Activated CD4-positive, alpha-beta T cell treated with anti-CD3 and anti-CD28 coated beads, Interleukin-2, amount 50 U/mL, for 24 hours (primary cell): ENCODE measurements at places on chromosomes 13 and 19.

GRCh38 chr13:32955881-32956594, 60.2 kb upstream of the KL start:
- DNase-seq = no peak

DNA sequence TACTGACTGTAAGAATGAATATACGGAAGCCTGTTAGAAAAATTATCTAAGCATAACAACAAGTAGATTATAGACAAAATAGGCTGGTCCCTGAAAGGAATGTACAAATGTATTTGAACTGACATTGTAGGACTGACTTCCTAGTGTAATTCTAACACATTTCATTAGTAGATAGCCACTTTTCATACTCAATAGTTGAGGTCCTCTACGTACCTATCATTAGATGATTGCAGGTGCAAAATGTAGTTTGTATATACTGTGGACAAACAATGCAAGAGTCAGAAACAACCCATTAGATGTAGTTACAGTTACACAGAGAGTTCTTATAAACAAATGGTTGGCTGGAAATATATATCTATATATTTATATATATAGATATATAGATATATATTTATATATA, 402.3 kb upstream of the SLITRK6 start:
- no peak for DNase-seq

DNA sequence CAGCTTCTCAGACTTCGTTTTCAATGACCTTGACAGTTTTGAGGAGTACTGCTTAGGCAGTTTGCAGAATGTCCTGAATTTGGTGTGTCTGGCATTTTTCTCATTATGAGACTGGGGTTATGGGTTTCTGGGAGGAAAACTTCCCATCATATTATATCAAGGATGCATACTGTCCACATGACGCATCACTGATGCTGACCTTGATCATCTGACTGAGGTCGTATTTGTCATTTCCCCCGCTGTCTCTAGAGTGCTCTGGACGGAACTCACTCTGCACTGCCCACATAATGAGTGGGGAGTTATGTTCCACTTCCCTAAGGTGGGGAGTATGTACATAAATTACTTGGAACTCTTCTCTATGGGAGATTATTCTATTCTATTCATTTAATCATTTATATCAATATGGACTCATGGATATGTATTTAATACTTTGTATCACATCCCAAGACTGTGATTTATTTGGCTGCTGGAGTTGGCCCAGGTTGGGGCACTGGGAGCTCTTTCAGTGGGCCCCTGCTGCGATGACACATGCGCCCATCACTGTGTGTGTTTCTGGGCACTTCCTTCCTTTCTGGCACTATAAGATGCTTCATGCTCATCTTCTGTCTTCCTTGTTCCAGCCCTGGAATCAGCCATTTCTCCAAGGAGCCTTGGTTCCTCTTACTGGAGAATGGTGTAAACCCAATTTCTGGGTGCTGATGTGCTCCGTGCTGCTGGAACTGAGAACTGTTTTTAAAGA, 138.6 kb downstream of the MIPEP start:
- DNase-seq = no peak

DNA sequence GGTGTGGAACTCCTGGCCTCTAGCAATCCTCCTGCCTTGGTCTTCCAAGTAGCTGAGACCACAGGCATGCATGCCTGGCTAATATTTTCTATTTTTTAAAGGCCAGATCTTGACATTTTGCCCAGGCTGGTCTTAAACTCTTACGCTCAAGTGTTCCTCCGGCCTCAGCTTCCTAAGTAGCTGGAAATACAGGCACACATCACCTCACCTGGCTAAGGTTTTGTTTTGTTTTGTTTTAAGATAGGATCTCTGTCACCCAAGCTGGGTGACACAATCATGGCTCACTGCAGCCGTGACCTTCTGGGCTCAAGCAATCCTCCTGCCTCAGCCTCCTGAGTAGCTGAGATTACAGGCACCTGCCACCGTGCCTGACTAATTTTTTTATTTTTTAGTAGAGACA, 5.5 kb upstream of the RLN3 start:
- DNase-seq = no peak

DNA sequence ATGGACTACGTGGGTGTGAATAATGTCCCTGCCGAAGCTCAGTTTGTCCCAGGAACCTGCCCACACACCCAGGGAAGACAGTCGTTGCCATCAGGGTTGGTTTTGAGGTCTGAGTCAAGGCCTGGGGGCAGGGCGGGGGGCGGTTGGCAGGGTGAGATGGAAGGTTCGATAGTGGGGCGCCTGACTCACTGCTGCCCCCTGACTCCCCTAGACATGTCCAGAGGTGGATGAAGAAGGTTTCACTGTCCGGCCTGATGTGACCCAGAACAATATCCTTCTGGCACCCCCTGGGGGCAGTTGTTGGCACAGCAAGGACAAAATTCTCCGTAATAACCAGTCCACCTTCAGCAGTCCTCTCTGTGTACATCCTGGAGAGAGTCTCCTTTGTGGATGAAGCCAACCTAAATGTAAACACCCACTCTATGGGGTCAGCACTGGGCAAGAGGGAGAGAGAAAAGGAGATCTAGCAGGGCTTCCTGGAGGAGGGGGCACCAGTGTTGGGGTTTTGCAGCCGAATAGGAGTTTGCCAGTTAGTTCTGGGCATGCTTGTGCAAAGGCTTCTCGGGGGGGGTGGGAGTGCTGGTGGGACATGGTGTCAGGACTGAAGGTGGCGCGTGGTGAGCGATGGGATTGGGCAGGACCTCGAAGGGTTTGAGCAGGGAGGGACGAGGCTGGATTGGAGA, 19.6 kb upstream of the B3GNT3 start:
- no peak for DNase-seq

DNA sequence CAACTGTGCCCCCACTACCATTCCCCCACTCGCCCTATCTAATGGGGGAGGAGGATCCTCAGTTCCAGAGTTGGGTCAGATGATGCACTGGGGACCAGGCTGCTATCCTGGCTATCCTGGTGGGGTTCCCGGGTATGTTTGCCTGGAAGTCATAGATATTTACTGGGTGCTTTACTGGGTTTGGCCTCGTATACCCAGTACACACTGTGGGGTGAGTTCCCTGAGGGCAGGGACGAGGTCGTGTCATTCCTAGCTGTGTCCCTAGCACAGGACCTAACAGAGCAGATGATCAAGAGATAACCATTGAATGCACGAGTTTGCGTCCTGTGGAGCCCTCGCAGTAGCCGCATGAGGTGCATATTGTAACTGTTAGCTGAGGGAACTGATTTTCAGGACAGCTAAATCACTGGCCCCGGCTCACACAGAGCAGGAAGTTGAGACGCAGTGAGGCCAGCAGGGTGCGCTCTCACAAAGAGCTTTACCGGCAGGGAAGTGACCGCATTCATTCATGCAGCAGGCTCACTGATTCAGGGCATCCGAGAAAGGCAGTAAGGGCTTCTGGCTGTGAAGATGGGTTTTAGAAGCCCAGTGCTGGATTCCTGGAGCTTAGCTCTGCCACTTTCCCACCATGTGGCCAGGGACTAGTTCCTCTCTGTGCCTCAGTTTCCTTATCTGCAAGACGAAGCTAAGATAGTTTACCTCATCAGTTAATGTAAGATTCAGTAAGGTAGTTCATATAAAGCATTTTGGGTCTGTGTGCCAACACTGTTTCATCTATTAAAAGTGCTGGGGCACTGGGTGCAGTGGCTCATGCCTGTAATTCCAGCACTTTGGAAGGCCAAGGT, 6.0 kb downstream of the RUVBL2 start:
- peak; percentile 47 for DNase-seq

DNA sequence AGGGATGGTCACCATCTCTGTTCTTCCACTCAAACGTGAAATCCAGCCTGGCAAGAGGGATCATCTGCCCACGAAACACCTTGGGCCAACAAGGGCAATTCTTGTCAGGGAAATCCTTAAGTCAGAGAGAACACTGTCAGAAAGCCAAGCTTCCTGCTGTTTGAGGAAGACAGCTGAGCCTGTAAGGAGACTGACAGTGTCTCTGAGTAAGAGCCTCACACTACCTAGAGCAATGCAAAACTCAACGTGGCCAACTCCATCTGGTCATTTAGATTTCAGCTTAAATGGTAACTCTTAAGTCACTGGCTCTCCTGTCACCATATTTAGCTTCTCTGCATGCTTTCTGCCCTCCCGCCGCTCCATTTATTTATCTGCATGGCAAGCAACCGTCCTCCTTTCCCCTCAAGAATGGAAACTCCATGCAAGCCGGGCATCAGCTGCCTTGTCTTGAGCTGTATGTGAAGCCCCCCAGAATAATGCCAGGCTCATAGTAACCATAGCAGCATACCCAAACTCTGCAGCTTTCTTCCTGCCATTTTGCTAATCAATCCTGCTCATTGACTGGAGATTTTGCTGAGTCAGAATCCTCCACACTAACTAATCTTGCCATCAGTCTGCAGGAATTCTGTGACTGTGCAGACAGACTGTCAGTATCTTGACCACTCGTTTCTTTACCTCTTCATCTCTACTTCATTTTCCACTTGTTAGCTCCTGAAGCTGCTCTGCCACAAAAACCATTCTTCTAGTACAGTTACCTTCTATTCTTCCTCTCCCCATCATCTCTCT, 159.8 kb downstream of the IRS2 start:
- no peak for DNase-seq

DNA sequence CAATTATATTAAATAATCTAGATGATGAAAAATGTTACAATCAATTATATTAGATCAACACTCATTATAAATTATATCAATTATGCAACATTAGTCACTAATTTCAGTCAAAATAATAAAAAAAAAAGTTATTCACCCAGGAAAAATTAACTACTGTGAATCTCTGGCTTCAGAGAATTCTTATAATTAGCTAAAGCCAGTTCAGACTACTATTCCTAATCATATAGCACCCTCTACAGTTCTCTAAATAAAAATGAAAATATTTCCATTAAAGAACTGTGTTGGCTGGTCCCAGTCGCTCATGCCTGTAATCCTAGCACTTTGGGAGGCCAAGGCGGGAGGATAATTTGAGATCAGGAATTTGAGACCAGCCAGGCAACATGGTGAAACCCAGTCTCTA, 33.0 kb downstream of the XPO4 start:
- no peak for DNase-seq

GRCh38 chr13:43725460-43725859, 61.3 kb downstream of the ENOX1 start:
- no peak for DNase-seq

DNA sequence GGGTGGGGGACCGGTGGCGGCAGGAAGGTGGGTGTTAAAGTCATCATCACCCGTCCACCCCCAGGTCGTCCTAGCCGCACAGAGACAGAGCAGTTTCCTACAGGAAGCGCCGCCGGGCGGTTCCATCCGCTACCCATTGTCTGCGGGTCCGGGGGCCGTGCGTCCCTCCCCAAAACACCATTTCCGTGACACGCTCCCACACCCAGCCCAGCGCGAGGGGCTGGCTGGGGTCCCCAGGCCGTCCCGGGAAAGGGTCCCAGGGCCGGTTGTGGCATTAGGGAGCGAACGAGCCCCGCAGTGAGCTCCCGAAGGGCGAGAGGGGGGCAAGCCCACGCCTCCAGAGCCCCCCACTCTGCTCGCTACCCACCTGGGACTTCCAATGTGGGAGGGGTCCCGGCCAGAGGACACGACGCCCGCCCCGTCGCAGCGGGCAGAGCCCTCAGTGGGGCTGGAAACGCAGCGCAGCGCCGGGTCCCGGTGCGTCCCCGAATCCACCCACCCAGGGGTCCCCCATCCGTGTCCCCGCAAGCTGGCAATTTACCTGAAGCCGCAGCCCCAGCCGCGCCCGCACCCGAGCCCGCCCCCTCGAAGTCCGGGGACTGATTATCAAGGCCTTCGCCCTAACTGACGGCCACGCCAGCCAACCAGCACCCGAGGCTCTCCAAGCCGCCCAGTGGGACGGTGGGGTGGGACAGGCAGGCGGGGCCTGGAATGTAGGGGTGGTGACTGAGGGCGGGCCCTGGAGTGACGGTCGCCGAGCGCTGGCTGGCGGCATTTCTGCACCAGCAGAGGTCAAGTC, at the start of gene KANK3:
KANK3 (minus strand) TSS at position 579 of the 799 bp plus-strand sequence. CDS start 5,434 bp downstream, outside the sequence.
- peak; percentile 89 for DNase-seq

DNA sequence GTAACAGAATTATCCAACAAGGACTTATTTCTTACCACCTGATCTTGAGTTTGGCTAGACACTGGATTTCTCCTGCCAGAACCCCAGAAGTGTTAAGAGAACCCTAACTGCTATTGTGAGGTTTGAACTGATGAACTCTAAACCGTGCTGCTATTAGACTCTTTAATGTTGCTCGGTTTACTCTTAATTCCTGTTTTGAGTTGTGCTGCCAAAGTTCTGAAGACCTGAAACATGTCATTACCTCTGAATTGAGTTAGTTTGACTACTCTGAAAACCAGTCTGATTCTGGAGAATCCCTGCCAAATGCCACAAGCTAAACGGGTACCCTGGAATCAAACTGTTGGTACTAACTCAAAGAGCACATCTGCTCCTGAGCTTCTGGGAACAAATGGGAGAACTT, 215.5 kb downstream of the KLF12 start:
- DNase-seq = no peak

DNA sequence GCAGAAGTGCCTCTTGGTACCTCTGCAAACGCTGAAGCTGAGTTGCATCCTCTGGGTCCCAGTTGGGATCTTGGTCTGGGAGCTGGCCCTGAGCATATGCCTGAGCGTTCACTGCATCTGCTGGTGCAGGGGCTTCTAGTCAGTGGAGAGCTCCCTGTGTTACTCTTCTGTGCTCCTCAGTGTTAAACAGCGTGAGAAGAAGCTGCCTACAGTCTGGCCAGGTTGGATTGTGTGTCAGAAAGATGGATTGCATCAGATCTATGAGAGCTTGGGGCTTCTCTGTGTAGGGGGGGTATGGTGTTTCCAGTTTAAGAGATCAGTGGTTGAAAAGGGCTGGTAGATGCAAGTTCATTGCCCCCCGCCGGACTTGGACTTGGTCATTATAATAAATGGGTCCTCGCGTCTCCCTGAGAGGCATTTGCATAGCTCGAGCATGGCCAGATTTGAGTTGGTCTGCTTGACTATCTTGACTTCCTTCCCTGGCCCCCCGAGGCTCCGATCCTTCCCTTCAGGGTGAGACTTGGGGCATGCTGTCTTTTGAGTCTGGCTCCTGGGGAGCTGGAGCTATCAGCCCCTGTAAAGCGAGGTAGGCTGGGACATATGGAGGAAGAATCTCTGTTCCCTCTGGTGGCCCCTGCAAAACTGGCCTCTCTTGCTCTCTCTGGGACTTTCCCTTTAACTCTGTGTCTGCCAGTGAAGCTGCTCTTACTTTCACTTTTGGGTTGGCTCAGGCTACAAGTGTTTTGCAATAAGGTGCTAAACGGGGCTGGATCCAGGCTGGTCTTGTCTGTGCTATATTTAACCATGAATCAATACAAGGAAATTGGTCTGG, 52.9 kb downstream of the OR10H4 start:
- no peak for DNase-seq

GRCh38 chr13:65892859-65893258, 1337.3 kb downstream of the PCDH9 start:
- no peak for DNase-seq

- no peak for DNase-seq
Observed at GRCh38 chr19:16473875-16474392, 2.2 kb upstream of the EPS15L1 start.

GRCh38 chr13:78662467-78662866, 3.5 kb upstream of the OBI1 start:
- DNase-seq = no peak
